Sciatic nerve (tissue), 2 donors: ENCODE measurements at places on chromosomes 11 and 22.

DNA sequence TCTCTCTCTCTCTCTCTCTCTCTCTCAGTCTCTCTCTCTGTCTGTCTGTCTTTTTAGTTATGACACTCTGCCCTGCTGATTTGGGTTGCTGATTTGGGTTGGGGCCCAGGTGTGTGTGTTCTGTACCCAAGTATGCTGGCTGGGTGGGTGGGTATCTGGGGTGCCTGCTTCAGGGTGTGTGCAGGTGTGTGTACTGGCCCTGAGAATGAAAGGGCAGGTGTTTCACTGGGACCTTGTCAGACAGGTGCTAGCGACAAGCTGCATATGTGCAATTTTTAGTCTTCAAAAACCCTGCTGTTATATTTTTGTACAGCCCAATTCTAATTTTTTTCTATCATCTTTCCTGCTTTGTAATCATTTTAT is 943 bp downstream of the CSF2RB start:
- DNase-seq: no peak

DNA sequence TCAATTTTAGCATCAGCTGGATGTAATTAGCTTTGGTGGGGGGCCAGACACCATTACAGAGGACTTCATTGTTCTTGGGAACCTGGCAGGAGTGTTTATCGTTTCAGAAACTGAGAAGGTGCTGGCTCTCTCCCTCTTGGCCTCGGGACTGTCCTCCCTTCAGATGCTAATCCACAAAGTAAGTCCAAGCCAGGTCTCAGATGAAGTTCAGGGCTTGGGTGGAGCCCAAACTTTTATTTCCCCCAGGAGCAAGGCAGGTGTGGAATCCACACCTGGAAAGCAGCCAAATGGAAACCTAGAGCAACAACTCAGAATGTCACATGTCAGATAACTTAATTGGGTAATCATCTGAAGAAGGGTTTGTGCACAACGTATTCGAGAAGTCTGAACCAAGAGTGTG is 119.2 kb downstream of the ME3 start:
- no peak for DNase-seq

GRCh38 chr11:3860375-3860774 is 4.9 kb downstream of the STIM1 start:
- no peak for DNase-seq

DNA sequence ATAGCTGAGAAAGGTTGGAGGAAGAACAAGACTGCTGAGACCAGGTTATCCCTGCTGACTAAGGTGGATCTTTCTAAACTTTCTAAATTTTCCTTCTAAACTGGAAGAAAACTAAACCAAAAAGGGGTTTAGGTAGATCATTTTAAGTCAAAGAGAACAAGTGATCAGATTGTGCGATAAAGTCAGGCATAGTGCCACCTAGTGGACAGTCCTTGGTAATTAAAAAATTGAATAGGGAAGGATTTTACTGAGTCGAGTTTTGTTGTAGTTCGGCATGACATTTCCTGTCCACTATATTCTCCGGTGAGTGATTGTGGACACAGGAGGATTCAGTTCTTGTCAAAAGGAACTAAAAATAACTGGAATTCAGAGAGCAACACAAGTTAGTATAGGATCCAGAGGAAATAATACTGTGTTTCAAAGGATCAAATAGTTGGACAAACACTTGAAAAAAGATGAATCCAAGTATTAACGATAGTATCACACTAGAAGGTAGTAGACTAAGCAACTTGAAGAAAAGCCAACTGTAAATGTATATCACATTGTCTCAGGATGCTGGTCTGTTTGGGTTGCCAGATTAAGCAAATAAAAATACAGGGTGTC is 1236.4 kb downstream of the FAM181B start:
- no peak for DNase-seq

DNA sequence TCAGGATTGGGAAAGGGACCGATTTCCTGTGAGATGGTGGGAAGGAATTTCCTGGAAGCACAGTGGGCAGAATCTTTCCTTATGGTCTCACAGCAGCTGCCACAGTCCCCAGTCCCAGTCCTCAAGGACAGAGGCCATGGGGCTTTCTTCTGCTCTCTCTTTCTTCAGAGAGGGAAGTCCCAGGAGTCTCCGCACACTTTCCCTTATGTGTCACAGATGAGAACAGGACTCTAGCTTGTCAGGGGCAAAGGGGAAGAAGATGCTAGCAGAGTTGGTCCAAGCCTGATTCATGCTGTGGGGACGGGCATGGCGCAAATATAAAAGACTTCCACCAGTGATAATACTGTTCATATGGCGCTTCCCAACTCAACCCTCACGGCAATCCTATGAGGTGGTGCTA is 7.5 kb upstream of the PPFIA1 start:
- no peak for DNase-seq

DNA sequence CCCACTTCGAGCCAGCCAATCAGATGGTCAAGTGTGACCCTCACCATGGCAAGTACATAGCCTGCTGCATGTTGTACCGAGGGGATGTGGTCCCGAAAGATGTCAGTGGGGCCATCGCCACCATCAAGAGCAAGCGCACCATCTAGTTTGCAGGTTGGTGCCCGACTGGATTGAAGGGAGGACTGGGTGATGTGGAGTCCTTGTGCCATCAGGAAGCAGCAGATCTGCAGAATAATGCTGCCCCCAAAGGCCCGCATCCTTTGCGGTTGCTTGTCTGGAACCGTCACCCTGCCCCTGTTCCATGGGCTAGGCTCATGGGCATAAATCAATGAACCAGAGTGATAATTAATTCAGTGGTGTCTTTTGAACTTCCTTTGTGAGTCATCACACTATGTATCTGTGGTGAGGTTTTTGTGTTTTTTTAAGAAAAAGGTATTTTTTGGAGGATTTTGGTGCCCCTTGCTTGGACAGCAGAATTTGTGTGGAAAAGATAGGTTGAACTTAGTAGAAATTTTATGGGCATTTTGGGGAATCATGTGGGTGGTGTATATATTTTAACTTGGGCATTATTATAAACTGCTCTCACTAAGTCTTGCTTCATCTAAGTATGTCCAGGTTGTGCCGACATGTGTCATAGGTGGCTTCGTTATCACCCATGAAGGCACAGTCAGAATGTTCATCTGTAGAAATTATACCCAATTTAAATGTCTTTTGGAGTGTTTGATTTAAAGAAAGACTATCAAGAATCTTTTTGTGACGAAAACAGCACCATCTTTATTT is 22.3 kb downstream of the LRRC74B start:
- peak; percentile 0 for DNase-seq

GRCh38 chr11:7439746-7440320 is 45.5 kb upstream of the OLFML1 start:
- no peak for DNase-seq

- peak; percentile 73 for DNase-seq
Observed at GRCh38 chr22:36409911-36410756, 22.4 kb upstream of the MYH9 start.

DNA sequence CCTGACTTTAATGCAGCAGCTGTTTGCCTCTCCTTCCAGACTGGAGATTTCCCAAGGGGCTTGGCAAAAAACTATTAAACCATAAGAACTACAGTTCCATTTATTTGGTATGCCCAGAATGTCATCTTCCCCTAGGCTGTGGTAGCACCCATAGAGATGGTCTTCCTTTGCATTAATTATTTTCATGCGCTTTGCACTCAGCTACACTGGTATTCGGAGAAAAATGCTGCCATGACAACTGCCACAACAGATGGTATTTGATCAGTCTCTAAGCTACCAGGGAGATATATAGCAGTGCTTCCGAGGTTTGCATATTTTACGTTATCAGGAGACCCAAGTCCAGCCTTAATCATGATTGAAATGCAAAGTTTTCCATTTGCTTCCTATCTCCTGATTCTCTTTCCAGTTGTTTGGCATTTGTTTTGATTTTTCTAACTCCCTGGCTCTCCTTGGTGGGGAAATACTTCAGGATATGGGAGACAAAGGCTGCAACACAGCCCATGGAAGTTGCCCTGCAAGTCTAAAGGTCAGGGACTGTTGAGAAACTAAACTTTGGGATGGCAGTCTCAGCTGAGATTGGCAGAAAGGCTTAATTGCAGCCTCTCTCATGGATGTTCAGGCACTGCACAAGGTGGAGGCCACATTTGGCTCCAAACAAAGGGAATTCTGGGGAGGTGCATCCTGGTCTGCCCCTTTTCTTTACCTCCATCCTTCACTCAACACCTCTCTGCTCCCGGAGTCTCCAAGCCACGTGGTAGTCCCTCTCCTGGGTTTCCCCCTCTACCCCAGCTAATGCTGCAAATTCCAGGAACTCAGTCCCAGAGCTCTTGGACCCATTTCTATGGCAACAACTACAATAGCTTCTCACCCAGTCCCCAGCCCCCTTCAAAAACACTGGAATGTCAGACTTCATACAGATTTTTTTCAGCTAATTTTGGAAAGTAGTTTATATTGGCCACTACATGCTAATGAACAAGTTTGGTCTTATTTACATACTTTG is 151.8 kb downstream of the NAV2 start:
- DNase-seq: no peak

- no peak for DNase-seq
Observed at GRCh38 chr11:120346233-120346632, 10.0 kb downstream of the ARHGEF12 start.

DNA sequence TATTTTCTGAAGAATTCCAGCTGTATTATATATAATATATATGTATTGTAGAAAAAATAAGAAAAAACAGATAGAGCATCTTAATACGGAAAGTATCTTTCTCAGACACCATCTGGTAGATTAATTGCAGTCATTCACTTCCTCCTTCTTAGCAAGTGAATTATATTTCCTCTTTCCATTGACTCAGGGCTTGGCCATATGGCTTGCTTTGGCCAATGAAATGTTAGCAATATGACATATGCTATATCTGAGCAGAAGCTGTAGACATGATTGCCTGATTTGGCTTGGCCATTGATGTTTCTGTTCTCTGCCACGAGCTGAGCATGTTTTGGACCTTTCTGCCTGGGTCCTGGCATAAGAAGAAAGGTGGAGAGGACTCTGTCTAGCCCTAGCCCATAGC is 34.4 kb upstream of the ZBED5 start:
- no peak for DNase-seq

- no peak for DNase-seq
Observed at GRCh38 chr11:57251491-57252104, 14.5 kb upstream of the APLNR start.

DNA sequence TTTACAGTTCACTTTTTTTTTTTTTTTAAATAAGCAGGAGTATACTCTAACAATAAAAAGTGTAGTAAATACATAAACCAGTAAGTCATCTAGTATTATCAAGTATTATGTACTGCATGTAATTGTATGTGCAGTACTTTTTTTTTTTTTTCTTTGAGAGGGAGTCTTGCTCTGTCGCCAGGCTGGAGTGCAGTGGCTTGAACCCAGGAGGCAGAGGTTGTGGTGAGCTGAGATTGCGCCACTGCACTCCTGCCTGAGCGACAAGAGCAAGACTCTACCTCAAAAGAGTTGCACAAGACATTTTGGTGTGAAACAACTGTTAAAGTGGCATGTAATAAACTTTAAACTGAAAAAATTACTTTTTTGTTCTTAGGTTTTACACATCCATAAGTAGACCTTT is 16.7 kb downstream of the BCL2L13 start:
- no peak for DNase-seq

DNA sequence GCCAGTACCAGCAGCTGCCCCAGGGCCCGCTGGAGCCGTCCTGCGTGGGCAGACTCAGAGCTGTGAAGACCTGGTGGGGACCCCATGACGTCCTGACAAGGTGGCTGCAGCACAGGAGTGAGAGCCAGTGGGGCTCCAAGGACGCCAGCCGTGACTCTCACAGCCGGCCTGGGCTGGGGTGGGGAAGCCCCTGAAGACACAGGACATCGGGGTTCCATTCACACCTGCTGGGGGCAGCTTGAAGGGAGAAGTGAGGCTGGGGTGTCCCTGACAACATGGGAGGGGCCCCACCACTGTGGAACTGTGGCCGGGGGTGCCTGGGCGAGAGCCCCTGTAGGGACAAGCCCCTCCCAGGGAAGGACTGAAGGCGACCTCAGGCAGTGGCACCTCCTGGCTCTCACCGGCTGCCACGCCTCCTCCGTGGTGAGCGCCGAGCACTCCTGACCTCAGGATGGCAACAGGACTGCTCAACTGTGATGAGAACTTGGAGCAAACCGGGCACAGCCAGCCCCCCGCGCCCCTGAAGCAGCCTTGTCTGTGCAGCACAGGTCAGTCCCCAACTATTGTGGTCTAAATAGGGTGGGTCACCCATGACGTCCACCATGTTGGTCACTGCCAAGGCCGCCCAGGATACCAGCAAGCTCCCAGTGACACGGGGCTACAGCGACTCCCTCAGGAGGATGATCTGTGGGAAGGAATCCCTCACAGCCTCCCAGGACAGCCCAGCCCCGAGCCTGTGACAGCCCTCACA is 22.7 kb upstream of the IL17REL start:
- no peak for DNase-seq

DNA sequence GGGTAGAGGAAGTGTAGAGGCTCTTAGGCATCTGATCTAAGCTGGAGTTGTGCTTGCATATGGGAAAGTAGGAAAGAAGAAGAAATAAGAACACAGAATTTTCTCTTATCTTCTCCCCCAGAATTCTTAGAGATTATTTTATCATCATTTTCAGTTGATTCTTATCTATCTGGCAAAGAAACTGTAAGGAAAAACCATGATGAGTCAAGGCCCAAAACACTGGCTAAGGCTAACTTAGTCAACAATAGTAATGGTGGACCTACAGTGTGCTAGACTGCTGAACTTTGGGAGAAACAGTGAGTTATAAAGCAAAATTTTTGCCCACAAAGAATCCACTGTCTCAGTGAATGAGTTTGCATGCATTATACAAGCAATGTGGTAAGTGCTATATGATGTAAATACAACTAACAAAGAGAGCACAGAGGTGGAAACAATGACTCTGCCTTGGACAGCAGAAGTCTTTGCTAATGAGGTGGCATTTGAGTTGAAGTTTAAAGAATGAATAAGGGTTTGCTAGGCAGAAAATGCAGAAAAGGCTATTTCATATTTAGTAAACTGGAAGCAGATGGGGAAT is 344.5 kb upstream of the PLET1 start:
- DNase-seq: no peak

DNA sequence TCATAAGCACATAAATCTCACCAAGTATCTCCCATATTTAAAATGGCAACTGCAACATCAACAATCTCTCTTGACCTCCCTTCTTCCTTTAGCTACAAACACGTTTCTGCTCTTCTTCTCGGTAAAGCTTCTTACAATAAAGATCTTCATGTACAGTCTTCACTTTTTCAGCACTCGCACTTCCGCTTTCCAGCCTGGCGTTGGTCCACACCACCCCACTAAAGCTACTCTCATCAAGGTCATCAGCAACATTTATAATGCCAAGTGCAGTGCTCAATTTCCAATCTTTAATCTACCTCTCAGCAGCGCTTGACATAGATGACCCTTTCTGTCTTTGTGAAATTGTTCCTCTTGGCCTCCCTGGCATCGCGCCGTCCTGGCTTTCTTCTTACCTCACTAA is 33.6 kb downstream of the NTM start:
- no peak for DNase-seq
